ENCODE measurements at places on chromosomes 16 and 17. TPM values are rescaled to one million over a fixed set of nuclear protein-coding genes. Genes with fewer than 3 reads are reported as not detected.

DNA sequence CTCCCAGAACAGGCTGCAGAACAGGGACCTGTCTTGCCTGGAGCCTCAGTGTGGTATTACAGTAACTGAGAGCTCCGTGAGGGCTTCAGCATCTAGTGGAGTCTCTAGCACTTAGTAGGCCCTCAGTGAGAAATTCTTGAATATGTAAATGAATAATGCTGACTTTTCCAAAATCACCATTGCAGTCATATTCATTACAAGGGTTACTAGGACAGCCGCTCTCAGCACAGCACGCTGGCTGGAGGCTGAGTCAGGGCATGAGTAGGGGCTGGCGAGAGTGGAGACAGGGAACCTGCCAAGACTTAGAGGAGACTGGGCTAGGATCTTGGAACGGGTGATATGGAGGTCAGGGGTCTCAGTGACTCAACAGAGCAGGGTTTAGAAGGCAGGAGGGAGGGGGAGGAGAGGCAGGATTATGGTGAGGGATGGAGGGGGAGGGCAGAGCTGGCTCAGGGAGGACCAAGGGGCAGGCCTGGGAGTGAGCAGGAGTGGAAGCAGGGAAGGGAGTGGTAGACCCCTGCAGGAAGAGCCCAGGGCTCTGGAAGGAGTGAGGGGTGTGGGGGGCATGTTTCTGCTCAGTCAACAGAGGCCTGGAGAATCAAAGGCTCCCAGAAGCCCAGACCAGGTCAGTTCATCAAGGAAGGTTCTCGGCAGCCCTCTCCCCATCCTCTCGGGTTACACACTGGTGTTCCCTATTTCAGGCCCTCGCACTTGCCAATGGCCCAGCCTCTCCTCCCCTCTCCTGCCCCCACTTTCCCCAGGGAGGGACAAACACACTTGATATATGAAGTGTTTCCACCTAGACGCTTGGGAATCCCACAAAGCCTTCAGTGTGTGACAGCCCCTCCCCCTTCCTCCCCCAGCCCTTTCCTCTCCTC lies 42.3 kb downstream of the FZD2 start:
- peak; percentile 74 for DNase-seq
- H3K4me1 ChIP-seq: peaks cover 62% of the 10 kb centered on the region
- peak overlapping the region; percentile 21 for H3K27ac ChIP-seq
- no peak overlapping the region for H3K4me3 ChIP-seq

DNA sequence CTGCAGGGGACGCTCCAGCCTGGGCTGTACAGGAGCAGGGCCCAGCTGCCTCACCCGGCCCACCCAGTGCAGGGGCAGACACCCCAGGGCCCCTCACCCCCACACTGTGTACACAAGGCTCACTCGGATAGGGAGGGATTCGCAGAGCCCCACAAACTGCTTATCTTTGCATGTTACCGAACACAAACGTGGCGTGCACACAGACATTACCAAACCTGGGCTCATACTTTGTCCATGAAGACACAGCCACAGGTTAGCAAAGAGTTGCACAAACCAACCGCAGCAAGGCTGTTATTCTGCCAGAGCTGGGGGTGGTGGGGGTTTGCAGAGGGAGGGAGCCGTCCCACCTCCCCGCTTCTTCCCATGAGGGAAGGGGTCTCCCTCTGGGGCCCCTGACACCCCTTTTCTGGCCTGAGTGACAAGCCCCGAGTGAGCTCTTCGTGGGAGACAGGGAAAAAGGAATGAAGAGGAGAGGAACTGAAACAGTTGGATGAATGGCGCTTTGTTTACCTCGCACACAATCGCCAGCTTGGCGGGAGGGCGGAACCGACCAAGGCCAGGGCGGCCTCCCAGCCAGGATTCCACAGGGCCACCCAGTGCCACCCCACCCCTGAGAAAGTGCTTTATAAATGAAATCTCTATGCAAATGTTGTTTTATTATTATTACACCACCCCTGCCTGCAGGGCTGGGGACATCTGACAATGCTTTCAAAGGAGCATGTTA lies 434 bp upstream of the CPSF4L start:
- H3K4me1 ChIP-seq: peaks cover 16% of the 10 kb centered on the region
- no peaks in the 10 kb centered on the region for H3K27me3 ChIP-seq
- DNase-seq: peak; percentile 72
- peak overlapping the region; percentile 42 for H3K4me3 ChIP-seq

DNA sequence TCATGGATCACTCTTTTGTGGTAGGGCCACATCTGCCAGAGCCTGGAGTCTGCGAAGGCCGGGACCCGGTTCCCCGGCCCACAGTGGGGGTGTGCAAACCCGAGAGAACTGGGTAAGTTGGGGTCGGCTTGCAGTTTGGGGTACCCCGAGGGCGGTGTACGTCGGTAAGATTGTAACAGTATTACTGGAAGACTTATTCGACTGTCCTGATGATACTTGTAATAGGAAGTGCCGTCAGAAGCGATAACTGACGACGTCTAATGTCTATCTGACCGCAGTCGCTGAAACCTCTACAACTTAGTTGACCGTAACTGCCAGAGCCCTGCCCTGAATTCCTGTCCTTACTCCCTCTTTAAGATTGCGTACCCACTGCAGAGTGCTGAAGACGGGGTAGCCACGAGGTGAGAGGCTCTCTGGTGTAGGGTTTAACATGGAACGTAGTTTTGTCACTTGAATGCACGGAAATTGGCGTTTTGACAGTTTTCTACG lies 24.0 kb downstream of the TRPV2 start:
- H3K27ac ChIP-seq: peak overlapping the region; percentile 89
- peak; percentile 59 for DNase-seq
- peaks cover 53% of the 10 kb centered on the region for H3K36me3 ChIP-seq
- H3K27me3 ChIP-seq: no peaks in the 10 kb centered on the region
- H3K4me3 ChIP-seq: peak overlapping the region; percentile 89

- peak; percentile 17 for DNase-seq
- H3K4me1 ChIP-seq: no peaks in the 10 kb centered on the region
- peaks cover 22% of the 10 kb centered on the region for H3K36me3 ChIP-seq
- H3K4me3 ChIP-seq: no peak overlapping the region
Measured at GRCh38 chr16:53159781-53160436, 105.1 kb downstream of the CHD9 start.

The TBC1D3H gene
- not detected for total RNA-seq

GRCh38 chr17:60328679-60329078 lies 63.3 kb downstream of the USP32 start:
- no peak overlapping the region for H3K4me3 ChIP-seq
- no peak overlapping the region for H3K27ac ChIP-seq
- no peaks in the 10 kb centered on the region for H3K27me3 ChIP-seq
- H3K4me1 ChIP-seq: no peaks in the 10 kb centered on the region
- DNase-seq: no peak

The TBC1D28 gene
- 0.16 TPM for total RNA-seq

DNA sequence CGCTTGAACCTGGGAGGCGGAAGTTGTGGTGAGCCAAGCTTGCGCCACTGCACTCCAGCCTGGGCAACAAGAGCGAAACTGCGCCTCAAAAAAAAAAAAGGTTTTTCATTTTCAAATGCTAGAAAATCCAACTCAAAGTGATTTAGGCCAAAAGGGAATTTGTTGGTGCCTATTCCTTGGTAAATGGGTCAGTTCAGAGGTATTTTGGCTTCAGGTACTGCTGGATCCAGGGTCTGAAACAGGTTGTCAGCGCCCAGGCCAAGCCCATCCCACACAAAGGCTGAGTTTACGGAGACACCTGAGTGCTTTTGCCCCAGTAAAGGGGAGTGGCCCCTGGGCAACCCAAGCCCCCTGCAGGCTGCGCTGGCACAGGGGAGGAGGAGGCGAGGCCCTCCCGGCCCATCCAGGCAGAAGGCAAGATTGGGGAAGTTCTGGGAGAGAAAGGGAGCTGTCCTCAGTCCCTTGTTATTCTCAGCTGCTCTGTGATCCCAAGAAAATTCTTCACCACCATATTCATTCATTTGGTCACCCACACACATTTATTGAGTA lies 8.5 kb upstream of the JPH3 start:
- H3K36me3 ChIP-seq: no peaks in the 10 kb centered on the region
- no peak overlapping the region for H3K4me3 ChIP-seq
- no peaks in the 10 kb centered on the region for H3K4me1 ChIP-seq
- H3K27ac ChIP-seq: no peak overlapping the region
